Vagina (tissue), 2 donors: ENCODE measurements at places on chromosomes 13 and 19.

DNA sequence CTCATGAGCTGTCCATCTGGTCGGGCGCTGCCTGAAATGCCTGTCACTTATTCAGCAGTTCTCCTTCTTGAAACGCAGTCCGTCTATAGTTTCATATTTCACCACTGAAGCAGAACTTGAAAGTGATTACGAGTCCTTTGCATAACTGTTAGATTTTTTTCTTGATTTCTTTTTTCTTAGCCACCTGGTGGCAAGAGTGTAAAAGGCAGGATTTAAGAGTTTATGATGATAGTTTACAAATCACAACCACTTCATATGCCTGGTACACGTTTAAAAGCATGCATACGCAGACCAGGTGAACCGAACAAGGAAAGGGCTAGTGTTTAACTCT, 45.8 kb downstream of the GGACT start:
- DNase-seq, result no peak

DNA sequence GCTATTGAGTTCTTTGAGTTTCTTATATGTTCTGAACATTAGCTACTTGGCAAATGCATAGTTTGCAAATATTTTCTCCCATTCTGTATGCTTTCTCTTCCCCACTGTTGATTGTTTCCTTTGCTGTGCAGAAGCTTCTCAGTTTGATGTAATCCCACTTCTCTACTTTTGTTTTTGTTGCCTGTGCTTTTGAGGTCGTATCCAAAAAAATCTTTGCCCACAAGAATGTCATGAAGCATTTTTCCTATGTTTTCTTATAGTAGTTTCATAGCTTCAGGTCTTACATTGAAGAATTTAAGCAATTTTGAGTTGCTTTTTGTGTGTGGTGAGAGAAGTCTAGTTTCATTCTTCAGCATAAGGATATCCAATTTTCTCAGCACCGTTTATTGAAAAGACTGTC, 536.7 kb upstream of the ARGLU1 start:
- DNase-seq, result no peak

DNA sequence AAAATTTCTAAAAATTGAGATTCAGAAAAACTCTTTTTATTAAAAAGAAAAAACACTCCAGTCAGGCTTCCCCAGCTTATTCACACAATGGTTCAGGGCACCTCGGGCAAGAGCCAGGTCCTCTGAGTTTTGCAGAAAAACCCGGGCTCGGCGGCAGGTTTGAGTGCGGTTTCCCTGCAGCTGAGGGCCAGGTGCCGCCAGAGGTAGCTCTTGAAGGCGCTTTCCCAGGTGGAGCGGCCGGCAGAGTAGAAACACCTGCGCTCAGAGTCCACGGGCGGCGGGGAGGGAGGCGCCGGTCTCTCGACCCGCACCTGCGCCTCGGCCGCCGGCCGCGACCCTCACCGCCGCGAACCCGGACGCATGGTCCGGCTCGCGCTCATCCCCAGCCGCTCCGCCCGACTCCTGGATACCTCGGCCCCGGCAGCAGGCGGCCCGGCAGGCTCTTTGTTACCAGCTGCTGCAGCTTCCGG, 444 bp downstream of the PROSER1 start:
- DNase-seq, result no peak

DNA sequence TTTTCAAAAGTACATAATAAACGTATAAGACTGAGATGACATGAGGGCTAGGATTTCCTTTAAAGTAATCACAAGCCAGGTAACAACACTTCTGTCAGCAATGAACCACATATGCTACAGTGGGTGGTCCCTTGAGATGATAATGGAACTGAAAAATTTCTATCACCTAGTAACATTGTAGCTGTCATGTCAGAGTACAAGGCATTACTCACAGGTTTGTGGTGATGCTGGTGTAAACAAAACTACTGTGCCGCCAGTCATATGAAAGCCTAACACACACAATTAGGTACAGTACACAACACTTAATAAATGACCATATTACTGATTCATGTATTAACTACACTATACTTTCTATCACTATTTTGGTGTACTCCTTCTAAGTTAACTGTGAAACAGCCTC, 36.8 kb downstream of the MIPEP start:
- DNase-seq, result no peak

- no peak for DNase-seq
Observed at GRCh38 chr19:35720163-35720524, 2.3 kb downstream of the KMT2B start.

- no peak for DNase-seq
Observed at GRCh38 chr19:16976446-16976845, 50.2 kb downstream of the CPAMD8 start.
